ENCODE measurements at places on chromosomes 5 and 9.

DNA sequence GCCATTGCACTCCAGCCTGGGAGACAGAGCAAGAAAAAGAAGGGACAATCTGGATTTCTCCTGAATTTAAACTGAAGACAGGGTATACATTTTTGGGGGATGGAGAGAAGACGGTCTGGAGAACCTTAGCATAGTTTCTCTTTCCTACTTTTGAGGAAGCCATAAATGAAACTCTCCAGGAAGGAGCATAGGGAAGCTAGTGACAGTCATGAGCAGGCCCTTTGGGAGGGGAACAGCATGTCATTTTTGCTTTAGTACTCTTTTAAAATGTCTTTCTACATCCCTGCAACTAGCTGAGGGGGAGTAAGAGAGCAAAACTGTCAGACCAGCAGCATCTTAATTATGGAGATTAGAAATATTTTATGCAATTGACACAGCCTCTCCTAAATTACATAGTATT, 8.2 kb upstream of the SLC44A1 start:
- no peak for DNase-seq

GRCh38 chr5:137838976-137839375, 28.7 kb upstream of the MYOT start:
- DNase-seq, result no peak

GRCh38 chr5:29899583-29899982, 1293.9 kb upstream of the CDH6 start:
- DNase-seq, result no peak

DNA sequence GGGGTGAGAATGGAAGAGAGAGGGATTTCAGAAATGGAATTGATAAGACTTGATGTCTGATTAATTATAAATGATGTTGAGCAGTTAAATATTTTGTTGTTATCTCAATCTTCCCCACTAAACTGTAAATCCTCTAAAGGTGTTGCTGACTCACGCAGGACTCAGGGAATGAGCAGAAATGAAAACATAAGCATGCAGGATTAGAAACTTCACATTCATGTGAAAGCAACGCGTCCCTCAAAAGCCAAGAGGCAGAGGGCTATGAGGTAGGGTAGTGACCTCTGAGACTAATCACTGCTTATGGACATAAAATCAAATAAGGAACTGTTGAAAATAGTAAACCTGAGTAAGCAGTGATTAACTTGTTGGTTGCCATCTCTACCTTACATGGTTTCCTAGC, 21.1 kb downstream of the ADAMTSL1 start:
- no peak for DNase-seq

DNA sequence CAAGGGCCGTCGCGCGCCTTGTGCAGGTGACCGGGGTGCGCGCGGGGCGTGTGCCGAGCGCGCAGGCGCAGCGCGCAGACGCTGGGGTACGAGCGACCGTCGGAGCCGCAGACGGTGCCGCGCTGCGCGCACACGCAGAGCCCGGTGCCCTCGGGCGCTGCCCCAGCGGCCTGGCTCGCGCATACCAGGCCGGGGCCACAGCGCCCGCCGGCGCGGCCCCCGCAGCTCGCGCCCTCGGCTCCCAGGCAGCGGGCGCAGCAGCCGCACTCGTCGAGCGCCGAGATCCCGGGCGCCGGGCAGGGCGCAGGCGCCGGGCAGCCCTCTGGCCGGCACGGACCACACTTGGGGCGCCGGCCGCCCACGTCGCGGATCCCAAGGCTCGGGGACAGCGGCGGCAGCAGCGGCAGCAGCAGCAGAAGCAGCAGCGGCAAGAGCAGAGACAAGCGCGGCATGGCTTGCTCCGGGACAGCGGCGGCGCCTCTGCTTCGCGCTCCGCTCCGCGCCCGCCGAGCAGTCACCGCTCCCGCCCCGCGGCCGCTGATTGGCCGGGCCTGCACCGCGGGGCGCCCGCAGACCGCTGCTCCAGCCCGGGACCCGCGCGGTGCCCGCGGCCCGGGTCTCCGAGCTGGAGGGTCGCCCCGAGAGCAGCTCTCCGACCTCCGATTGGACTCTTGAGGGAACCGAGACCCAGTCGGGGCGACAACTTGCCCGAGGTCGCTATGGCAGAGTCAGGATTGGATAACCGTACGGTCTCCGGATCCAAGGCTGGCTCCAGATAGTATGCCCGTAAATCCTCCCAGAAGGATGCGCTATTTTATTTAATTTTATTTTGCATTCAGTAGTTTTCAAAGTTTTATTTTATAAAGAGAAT, at the start of gene IGFBPL1:
TSS of gene IGFBPL1 (minus strand) at position 482 of the 871 bp plus-strand sequence. CDS start at position 452, 30 bp downstream.
- DNase-seq, result peak; percentile 40

- DNase-seq, result peak; percentile 32
Observed at GRCh38 chr5:93192087-93192486, 388.9 kb downstream of the NR2F1-AS1 start.

GRCh38 chr5:140147460-140147859, 21.7 kb downstream of the IGIP start:
- DNase-seq, result no peak

DNA sequence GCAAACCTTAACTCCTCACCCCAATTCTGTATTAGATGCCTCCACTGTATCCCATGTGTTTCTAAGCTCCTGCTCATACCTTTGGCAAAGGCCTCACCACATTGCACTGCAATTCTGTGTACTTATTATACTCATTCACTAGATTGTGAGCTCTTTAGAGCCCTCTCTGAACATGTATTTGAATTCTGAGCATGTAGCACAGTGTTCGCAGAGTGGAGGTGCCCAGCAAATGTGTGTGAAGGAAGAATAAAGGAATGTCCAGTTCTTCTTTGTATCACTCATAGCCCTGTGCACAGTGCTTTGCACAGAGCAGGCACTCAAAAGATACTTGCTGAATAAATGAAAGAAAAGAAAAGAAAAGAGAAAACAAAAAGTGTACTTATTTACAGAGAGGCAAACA, 301.1 kb upstream of the EFNA5 start:
- no peak for DNase-seq

GRCh38 chr9:128554155-128554862, 1.9 kb downstream of the SPTAN1 start:
- peak; percentile 94 for DNase-seq

DNA sequence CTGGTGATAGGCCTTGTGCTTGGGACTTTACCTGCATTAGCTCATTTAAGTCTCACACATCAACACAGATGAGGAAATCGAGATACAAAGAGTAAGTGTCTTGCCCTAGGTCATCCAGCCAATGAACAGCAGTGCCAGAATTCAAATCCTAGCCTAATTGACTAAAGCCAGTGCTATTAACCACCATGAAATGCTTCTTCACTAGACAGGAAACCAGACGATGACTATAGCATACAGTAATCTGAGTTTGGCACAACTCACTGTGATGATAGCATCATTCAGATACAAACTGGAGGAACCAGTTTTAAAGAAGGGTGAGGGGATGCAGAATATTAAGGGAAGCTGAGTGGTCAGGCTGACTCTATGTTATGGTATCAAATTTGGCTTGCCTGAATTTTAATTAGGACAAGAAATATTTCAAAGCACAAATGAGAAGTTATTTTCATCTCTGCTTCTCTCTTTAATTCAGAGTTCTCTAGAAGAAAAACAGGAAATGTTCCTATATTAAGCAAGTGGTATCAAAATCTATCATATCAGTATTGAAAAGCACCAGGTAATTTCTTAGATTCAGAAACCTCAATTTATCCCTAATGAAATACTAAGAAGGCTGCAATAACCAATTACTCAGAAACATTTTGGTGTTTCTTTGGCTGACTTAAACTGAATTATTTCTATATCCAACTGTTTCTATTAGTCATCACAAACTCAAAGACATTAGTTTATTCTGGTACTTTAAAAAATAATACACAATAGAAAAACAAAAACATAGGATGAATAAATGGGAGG, 147.0 kb upstream of the RASA1 start:
- peak; percentile 57 for DNase-seq

DNA sequence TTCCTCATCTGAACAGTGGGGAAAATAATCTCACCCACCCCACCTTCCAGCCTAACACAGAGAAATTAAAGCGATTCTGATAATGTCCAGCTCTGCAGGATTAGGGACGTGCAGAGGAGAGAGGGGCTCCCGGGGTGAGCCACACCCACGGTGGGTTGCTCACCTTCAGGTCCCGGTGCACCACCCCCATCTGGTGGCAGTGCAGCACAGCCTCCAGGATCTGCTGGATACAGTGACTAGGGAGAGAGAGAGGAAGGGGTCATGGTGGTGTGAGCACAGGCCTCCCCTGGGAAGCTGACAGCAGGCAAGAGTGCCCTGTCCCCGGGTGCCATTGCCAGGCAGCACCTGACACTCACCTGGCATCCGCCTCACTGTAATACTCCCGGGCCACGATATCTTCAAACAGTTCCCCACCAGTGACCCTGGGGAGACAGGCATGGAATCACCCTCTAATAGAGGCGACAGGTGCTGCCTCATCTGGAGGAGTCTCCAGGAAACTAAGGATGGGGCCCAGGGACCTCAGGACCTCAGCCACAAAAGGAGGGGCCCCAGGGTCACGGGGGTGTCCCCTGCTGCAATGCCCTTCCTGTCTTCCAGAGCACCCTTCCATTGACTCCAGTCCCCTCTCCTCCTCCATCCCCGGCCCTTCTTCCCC, 33.0 kb downstream of the CAMK2A start:
- peak; percentile 30 for DNase-seq

DNA sequence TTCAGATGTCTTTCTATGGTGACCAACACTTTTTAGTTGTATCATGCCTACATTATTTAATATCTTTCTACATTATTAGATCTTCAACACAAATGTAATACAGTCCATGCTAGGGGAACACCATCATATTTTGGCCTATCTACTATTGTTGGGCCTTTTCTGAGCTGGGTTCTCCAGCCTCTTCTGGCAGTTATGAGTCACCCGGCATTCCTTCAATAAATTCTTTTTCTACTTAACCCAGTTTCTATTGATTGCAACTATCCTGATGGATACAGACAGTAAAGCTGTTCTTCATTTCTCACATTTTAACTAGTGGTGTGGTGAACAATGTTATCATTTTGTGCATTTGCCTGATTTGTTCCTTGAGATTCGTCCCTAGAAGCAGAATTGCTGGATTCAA, 529.3 kb downstream of the BNC2 start:
- no peak for DNase-seq

GRCh38 chr5:77638763-77639671, 504 bp upstream of the OTP start:
- no peak for DNase-seq

DNA sequence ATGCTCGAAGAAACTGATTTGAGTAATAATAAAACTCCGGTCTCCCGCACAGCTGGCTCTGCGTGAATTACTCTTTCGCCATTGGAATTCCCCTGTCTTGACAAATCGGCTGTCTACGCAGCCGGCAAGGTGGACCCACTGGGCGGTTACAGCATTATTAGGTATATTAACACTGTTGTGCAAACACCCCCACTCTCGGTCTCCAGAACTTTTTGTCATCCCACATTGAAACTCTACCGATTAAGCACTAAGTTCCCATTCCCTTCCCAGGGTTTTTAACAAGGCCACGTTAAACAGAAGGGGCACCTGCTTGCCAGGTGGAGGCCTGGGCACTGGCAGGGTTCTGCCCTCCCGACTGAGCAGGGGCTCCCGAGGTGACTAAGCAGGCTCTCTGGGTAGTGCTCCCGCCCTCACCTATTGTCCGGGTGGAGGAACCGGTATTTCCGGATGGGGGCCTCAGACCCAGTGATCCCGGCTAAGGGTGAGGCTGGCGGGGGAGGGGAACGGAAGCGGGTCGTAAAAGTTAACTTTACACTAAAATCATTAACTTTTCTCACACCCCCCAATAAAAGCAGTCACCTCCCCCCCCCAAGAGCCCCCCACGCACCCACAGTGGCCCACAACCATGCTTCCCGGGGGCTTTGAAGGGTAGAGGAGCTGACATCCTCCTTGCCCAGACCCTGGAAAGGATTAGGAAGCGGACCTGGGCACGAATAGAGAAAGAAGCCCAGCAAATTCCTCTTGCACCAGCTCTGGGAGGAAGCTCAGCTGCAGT, 53.5 kb upstream of the TJP2 start:
- no peak for DNase-seq

- no peak for DNase-seq
Observed at GRCh38 chr9:100309992-100310391, 42.8 kb downstream of the TEX10 start.

DNA sequence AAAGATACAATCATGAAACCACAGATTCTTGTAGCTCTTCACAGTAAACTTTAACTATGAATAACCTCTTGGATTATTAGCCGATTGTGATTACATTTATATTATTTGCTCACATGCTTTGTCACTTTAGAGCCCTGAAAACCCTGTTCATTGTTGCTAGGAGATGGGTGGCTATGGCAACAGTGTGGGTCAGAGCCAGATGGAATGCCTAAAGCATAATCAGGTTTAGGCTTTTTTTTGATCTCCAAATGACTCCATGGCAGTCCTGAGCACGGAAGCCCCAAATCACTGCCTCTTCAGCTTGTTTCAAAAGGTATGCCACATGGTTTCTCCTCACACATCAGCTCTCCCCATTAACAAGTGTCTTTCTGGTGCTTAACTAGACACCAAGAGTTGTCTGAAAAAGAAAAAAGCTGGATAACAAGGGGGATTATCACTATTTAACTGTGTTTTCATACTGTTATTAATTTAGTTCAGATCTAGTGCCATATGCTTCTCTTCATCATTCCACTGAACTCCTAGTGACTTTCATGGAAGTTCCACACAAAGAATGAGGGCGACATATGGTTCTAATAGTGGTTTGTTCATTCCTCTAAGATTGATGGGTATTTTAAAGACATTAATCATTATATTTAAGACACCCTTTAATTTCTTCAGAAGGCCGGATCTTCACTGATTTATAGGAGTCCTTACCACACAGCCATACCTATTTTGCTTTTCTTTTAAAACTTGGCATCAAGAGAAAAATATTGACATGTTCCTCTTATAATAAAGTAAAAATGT, 88.8 kb upstream of the PAM start:
- no peak for DNase-seq

- no peak for DNase-seq
Observed at GRCh38 chr9:108727580-108728111, 128.1 kb downstream of the ACTL7B start.

GRCh38 chr5:148615644-148616275, 38.6 kb downstream of the HTR4 start:
- no peak for DNase-seq

DNA sequence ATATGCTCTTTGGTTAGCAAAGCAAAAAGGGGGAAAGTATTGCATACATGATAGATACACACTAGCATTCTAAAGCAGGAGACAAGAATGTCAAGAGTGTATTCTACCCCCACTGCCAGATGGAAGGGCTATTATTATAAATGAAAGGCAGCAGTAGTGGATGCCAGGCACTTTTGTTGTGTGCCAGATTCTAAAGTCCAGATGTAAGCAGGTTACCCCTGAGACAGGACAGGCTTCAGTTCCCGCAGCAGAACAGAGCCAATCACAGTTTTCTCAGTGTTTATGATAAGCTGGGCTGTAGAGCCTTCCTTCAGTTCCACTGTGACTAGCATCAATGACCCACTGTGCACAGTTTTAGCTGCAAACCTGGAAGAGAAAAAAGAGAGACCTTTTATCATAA, 226.6 kb upstream of the TBCA start:
- DNase-seq, result no peak

- no peak for DNase-seq
Observed at GRCh38 chr5:13045897-13046551, 898.5 kb downstream of the DNAH5 start.

GRCh38 chr5:151706906-151707305, 20.2 kb upstream of the SPARC start:
- DNase-seq, result no peak

GRCh38 chr9:104883169-104883568, 44.8 kb downstream of the ABCA1 start:
- no peak for DNase-seq
